Fibroblast of skin of right quadriceps (primary cell): ENCODE measurements at places on chromosomes 4 and X.

DNA sequence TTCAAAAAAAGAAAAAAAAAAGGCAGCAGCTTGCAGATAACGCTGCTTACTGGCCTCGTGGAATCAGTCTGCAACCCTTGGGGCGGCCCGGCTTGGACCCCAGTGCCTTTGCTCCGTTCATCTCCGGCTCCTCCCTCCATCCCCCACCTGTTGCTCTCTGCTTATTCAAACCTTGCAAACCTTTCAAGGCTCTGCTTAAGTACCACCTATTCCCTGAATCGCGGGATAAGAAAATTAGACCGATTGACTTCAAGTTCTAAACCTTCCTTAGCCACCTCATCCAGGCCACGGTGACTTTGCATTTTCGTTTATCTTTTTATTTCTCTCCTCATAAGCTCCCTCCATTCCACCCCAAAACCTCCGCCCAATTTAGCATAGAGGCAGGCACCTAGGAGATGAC, 1.4 kb upstream of the PHKA1 start:
- DNase-seq = no peak

DNA sequence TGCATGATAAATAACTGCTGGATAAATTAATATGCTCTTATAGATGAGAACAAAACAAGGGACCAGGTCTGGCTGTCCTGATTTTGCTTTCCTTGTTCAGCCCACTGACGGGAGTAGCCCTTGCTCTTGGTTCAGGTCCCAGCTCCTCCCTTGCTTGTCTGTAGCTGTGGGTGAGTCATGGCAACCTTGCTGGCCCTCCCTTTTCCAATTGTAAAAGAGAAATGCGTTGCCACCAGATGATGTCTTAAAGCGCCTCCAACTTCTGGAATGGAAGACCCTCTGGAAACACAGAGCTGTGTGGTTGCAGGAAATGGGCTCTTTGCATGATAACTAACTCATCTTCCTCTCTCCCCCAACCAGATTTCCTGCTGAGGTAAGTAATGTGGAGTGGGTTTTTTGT, 171.4 kb downstream of the AASDH start:
- DNase-seq = peak; percentile 50

- peak; percentile 44 for DNase-seq
These were observed 14.7 kb upstream of the PITX2 start for GRCh38 chr4:110637408-110638088.

GRCh38 chr4:117491516-117491915, 406.1 kb upstream of the TRAM1L1 start:
- no peak for DNase-seq

- DNase-seq = no peak
These were observed 52.3 kb upstream of the NKX1-1 start for GRCh38 chr4:1458581-1458980.

GRCh38 chrX:138982365-138982764, 270.8 kb upstream of the FGF13 start:
- DNase-seq = no peak

DNA sequence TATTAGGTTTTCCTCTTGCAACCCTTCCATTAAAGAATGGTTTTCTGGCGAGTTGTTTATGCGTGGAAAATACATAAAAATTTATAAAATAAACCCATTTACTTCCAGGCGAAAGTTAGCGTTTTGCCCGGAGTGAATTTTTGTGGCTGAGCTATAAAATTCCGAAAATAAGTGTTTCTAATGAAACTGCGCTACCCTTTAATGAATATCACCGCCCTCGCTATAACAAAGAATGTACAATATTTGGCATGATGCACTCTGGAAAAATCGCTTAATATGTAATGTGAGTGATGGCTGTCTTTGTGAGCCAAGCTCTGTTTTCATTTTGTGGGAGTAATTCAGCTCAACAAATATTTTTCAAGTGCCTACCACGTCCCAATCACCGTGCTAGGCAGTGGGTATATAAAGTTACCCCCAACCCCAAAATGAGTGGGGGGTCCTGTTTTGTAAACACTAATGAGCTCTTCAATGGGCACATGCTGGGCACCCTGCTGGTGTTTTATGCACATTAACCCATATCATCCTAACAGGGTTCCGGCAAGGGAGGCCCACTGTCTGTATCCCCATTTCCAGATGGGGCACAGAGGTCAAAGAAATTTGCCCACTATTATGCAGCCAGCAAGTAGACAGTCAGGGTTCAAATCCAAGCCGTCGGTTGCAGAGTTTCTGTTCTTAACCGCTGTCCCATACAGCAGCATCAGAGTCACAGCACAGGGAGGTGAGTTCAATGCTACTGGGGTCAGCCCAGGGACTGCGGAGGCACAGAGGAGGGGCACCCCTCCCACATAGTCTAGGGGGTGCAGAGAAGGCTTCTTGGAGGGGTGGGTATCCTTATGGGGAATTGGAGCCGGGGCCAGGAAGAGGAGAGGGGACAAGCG, 65.7 kb upstream of the STX18 start:
- DNase-seq = peak; percentile 40

- DNase-seq = no peak
These were observed 71.6 kb upstream of the SH3RF1 start for GRCh38 chr4:169342159-169342860.

GRCh38 chr4:1978226-1978625, 30.5 kb downstream of the NELFA start:
- no peak for DNase-seq

DNA sequence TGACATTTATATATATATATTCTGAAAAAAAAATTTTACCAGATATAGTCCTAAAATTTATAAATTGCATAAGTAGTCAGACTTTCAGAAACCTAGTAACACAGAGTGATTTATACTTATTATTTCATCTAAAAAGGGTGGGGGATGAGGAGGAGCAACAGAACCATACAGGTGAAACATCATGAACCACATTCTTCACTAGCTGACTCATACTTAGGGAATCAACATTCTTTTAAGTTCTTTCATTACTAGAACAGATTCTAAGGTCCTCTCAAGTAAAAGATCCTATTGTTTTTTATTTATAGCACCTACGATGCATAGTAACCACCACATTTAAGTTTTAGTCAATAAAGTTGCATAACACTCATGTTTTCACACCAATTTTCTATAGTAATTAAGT, 166.1 kb downstream of the LRBA start:
- no peak for DNase-seq

DNA sequence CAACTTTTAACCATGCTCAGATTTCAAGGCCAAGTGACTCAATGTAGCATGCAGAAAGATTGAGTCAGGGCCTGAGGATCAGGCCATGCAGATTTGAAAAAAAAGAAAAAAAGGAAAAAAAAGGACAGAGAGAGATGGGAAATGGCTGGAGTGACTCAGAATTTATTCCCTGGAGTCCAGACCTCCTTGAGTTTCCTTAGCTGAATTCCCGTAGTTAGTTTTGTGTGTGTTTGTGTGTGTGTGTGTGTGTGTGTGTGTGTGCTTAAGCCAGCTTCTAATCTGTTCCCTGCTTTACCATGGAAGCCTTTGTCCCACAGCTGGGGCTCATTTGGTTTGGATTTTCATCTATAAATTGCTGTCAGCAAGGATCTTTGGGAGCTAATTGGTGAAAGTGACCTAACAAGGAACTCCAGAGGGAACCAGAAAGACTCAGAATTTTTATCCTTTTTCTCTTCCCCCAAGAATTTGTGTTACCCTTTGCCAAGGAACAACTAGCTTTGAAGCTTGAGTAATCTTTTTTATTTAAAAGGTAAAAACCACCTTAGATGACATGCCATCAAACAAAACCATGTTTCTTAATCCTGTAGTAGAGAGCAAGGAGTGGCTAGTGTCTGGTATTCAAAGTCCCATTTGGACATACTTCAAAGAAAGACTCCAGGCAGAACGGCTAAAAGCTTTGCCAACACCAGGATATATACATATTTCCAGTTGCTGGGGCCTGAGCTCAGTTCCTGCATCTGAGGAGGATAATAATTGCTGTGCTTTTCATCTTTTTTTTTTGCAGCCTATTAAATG, 109.0 kb upstream of the DDIT4L start:
- peak; percentile 99 for DNase-seq
